ENCODE measurements at places on chromosomes 4 and X. TPM values are rescaled to one million over a fixed set of nuclear protein-coding genes. Genes with fewer than 3 reads are reported as not detected.

DNA sequence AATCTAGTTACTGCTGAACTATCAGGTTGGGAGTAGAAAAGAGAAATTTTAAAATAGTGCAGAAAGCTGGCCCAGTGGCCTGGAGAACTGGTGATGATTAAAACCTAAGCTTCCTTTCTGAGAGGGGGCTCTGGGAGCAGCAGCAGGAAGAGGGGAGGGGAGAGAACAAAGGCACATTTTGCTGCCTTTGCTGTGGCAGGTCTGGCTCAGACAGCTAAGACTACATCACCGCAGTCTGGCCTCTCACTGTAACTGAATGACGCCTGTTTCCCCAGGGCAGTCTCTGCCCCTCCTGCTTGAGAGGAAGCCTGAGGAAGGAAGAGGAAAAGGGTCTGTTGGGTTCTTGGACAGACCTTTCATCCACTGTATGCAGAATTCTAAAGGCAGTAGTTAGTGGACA is 148.5 kb downstream of the FRAS1 start:
- H3K4me3 ChIP-seq = no peak overlapping the region
- H3K36me3 ChIP-seq = no peaks in the 10 kb centered on the region
- DNase-seq = peak; percentile 56
- H3K27ac ChIP-seq = peak overlapping the region; percentile 61
- peaks cover 19% of the 10 kb centered on the region for H3K4me1 ChIP-seq

DNA sequence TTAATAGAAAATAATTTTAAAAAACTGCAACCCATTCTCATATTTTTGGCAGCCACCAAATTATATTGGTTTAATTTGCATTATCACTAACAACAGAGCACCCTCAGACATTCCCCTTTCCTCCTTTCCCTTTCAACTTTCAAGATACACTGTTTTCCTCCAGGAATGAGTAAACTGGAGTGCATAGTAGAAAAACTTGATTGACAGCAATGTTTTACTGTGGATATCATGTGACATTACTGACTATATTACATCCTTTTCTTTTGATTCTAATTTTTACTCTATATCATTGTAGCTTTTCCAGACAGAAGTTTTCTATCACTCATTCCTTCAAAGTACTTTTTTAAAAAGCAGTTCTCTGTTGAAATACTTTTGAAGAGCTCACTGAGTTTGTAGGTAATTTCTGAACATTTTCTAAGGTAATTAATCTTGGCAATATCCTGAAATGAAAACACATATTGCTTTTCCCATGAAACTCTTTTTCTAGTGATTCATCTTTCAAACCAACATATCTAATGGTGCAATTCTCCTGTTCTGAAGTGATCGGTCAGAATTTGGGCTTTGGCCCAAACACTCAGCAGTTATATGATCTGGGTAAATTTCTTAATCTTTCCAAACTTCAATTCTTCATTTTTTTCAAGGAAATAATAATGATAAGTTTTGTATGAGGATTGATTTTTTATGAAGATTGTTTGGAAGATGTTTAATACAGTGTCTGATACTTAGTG is 920.4 kb upstream of the EPHA5 start:
- no peaks in the 10 kb centered on the region for H3K27me3 ChIP-seq
- H3K27ac ChIP-seq = no peak overlapping the region
- no peak overlapping the region for H3K4me3 ChIP-seq
- H3K36me3 ChIP-seq = no peaks in the 10 kb centered on the region

DNA sequence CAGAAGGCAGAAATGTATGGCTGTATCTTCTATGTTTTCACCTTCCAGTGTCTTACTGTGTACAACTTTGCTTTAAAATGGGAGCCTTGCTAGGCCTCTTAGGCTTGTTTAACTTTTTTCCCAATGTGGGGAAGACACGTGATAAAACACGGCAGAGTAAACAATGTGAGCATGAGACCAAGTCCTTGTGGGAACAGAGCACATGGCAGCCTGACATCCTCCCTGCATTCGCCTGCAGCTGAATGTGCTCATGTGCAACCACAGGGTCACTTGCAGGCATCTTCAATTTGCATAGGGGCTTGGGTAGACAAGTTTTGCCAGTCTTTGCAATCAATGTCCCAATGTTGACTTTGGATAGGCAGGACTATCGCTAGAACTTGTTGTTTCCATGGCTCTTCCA is 91.8 kb downstream of the CCNG2 start:
- no peaks in the 10 kb centered on the region for H3K4me1 ChIP-seq
- H3K36me3 ChIP-seq = no peaks in the 10 kb centered on the region
- no peak overlapping the region for H3K27ac ChIP-seq
- no peak for DNase-seq
- no peak overlapping the region for H3K4me3 ChIP-seq

GRCh38 chr4:27358269-27358668 is 497.6 kb downstream of the STIM2 start:
- DNase-seq = no peak
- no peaks in the 10 kb centered on the region for H3K27me3 ChIP-seq
- no peaks in the 10 kb centered on the region for H3K36me3 ChIP-seq
- H3K27ac ChIP-seq = no peak overlapping the region
- peaks cover 23% of the 10 kb centered on the region for H3K4me1 ChIP-seq
- no peak overlapping the region for H3K4me3 ChIP-seq

- H3K4me3 ChIP-seq = no peak overlapping the region
- H3K27me3 ChIP-seq = no peaks in the 10 kb centered on the region
- DNase-seq = no peak
- H3K27ac ChIP-seq = no peak overlapping the region
- no peaks in the 10 kb centered on the region for H3K36me3 ChIP-seq
These were observed 206.4 kb downstream of the LDB2 start for GRCh38 chr4:16692046-16692445.

DNA sequence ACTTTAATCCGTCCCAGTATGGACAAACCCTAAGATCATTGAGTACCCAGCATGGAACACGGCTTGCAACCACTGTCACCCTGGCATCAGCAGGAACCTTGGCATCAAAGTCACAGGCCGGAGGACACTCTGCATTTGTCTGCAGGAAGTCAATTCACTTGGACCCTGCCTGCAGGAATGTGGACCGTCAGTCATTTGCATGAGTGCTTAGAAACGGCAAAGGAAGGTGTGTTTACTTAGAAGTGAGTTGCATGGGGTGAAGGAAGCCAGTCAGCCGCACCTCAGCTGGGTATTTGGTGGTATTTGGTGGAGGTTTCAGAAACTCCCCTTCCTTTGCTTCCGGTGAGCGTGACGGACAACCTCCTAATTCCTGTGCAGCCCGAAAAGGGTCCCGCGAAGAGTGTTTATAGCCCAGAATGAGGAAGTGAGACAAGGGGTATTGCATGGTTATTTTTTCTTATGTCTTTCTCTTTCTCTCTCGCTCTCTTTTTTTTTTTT is 15.5 kb downstream of the P2RY8 start:
- no peak overlapping the region for H3K27ac ChIP-seq
- H3K4me1 ChIP-seq = no peaks in the 10 kb centered on the region
- H3K4me3 ChIP-seq = no peak overlapping the region
- H3K27me3 ChIP-seq = no peaks in the 10 kb centered on the region
- H3K36me3 ChIP-seq = no peaks in the 10 kb centered on the region

- no peaks in the 10 kb centered on the region for H3K36me3 ChIP-seq
- no peak overlapping the region for H3K4me3 ChIP-seq
- no peaks in the 10 kb centered on the region for H3K27me3 ChIP-seq
- H3K4me1 ChIP-seq = no peaks in the 10 kb centered on the region
- H3K27ac ChIP-seq = no peak overlapping the region
These were observed 28.3 kb downstream of the ARHGAP10 start for GRCh38 chr4:147760176-147760575.

- no peaks in the 10 kb centered on the region for H3K4me1 ChIP-seq
- H3K36me3 ChIP-seq = peaks cover 9% of the 10 kb centered on the region
- no peak for DNase-seq
- H3K4me3 ChIP-seq = no peak overlapping the region
- H3K27me3 ChIP-seq = no peaks in the 10 kb centered on the region
These were observed 74.2 kb downstream of the PPA2 start for GRCh38 chr4:105399532-105400161.

- no peak overlapping the region for H3K4me3 ChIP-seq
- no peaks in the 10 kb centered on the region for H3K36me3 ChIP-seq
- no peaks in the 10 kb centered on the region for H3K27me3 ChIP-seq
- H3K4me1 ChIP-seq = no peaks in the 10 kb centered on the region
- no peak overlapping the region for H3K27ac ChIP-seq
These were observed 972.7 kb upstream of the AGA start for GRCh38 chr4:178414881-178415446.

DNA sequence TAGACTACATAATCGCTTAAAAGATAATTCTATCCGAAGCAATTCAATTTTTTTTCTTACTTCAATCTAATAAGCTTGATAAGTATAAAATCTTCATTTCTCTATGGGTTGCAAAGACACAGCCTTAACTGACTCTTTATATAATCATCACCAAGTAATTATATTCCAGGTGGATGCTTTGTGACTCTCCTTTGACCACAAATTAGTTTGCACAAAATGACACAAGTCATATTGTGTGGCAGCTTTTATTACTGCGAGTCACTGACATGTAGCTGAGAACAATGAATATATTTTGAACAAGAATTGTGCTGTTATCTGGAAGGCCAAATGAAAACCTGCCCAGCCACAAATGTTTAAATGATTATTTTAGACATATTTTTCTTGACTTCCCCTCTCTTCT is 1727.8 kb downstream of the ARAP2 start:
- no peak for DNase-seq
- H3K4me1 ChIP-seq = peaks cover 9% of the 10 kb centered on the region
- H3K4me3 ChIP-seq = no peak overlapping the region
- no peaks in the 10 kb centered on the region for H3K27me3 ChIP-seq

GRCh38 chr4:168167714-168168284 is 75.5 kb downstream of the ANXA10 start:
- no peak overlapping the region for H3K4me3 ChIP-seq
- DNase-seq = no peak
- no peaks in the 10 kb centered on the region for H3K4me1 ChIP-seq
- no peak overlapping the region for H3K27ac ChIP-seq

GRCh38 chr4:105327222-105327621 is 146.6 kb downstream of the PPA2 start:
- no peak overlapping the region for H3K4me3 ChIP-seq
- no peaks in the 10 kb centered on the region for H3K27me3 ChIP-seq
- no peaks in the 10 kb centered on the region for H3K36me3 ChIP-seq
- no peaks in the 10 kb centered on the region for H3K4me1 ChIP-seq
- H3K27ac ChIP-seq = no peak overlapping the region

DNA sequence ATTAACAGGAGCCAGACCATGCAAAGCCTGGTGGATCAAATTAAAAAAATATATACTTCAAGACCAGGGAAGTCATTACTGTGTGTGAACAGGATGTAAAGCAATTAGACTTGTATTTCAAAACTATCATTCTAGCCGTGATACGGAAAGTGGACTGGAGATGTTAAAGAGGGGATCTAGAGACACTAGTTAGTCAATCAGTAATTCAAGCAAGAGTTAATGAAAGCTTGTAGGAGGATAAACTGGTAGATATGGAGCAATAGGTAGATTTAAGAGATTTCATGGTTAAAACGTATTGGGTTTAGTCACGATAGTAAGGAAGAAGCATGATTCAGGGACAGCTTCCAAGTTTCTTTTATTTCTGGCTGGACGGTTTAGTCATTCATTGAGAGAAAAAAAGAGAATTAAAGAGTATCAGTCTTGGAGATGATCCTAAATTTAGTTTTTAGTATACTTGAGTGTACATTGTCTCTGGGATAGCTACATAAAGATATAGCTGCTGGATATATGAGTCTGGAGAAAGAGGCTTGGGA is 3.9 kb downstream of the MAD2L1 start:
- no peaks in the 10 kb centered on the region for H3K27me3 ChIP-seq
- no peak overlapping the region for H3K27ac ChIP-seq
- H3K4me3 ChIP-seq = peak overlapping the region; percentile 22
- DNase-seq = no peak
- H3K4me1 ChIP-seq = peaks cover 12% of the 10 kb centered on the region

GRCh38 chr4:81845761-81846160 is 374.1 kb upstream of the RASGEF1B start:
- H3K36me3 ChIP-seq = no peaks in the 10 kb centered on the region
- peaks cover 3% of the 10 kb centered on the region for H3K4me1 ChIP-seq
- no peaks in the 10 kb centered on the region for H3K27me3 ChIP-seq
- no peak for DNase-seq
- no peak overlapping the region for H3K27ac ChIP-seq
- H3K4me3 ChIP-seq = no peak overlapping the region

DNA sequence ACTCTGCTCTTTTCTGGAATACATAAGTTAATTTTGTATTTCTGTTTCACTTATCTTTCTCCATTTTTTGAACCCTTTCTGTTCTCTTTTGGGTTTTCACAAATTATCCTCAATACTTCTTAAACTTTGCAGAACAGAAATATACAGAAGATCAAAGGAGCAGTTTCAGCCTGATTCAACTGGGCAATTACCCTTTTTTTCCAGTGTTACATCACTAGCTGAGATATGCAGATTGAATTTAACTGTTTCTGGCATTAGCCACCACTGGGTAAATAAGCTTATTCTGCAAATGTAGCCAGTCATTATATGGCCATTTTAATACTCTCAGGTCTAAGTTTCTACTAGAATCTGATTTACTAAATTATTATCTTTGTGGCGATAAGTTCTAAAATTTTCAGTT is 66.9 kb upstream of the GRID2 start:
- no peak overlapping the region for H3K27ac ChIP-seq
- no peaks in the 10 kb centered on the region for H3K4me1 ChIP-seq
- no peaks in the 10 kb centered on the region for H3K27me3 ChIP-seq
- H3K36me3 ChIP-seq = no peaks in the 10 kb centered on the region
- DNase-seq = no peak
- no peak overlapping the region for H3K4me3 ChIP-seq

GRCh38 chrX:45347877-45348276 is 147.2 kb upstream of the DIPK2B start:
- H3K27me3 ChIP-seq = no peaks in the 10 kb centered on the region
- no peak overlapping the region for H3K4me3 ChIP-seq
- no peak overlapping the region for H3K27ac ChIP-seq
- H3K4me1 ChIP-seq = no peaks in the 10 kb centered on the region

- H3K4me3 ChIP-seq = no peak overlapping the region
- no peaks in the 10 kb centered on the region for H3K27me3 ChIP-seq
- H3K4me1 ChIP-seq = no peaks in the 10 kb centered on the region
- H3K36me3 ChIP-seq = no peaks in the 10 kb centered on the region
- peak overlapping the region; percentile 16 for H3K27ac ChIP-seq
- no peak for DNase-seq
These were observed 727.2 kb downstream of the C4orf33 start for GRCh38 chr4:129823105-129823504.

DNA sequence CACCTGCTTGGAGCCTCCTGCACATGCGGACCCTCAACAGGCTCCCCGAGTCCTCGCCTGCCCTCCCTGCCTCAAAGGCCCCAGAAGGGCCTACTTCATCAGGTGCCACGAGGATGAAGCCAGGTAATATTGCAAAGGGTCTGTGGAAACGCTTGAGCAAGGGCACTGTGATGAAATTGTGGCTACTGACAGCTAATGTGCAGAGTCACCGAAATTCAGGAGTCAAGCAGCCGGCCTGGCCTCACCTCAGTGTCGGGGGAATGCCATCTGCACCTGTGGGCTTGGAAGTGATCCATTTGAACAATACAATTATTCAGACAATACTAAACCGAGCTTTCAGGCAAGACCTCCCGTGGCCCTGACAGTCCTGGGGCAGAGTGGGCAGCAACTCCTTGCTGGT is 3.1 kb upstream of the FGFR3 start:
- no peaks in the 10 kb centered on the region for H3K36me3 ChIP-seq
- no peaks in the 10 kb centered on the region for H3K4me1 ChIP-seq
- H3K27me3 ChIP-seq = peaks cover 17% of the 10 kb centered on the region
- H3K27ac ChIP-seq = no peak overlapping the region

- H3K4me3 ChIP-seq = no peak overlapping the region
- H3K4me1 ChIP-seq = no peaks in the 10 kb centered on the region
- H3K27me3 ChIP-seq = no peaks in the 10 kb centered on the region
- no peak overlapping the region for H3K27ac ChIP-seq
These were observed 51.1 kb upstream of the PPP2R3B start for GRCh38 chrX:437661-438390.

USP27X gene
- total RNA-seq = 9.2 TPM

BMPR1B gene
- total RNA-seq = 2.8 TPM

BGN gene
- 1.6 TPM for total RNA-seq

SASH3 gene
- total RNA-seq = not detected

PSAPL1 gene
- total RNA-seq = 0.70 TPM

RS1 gene
- not detected for total RNA-seq

LRP2BP gene
- 0.07 TPM for total RNA-seq

AFF2 gene
- 5.6 TPM for total RNA-seq

Measured in endodermal cell (in vitro differentiated cells).